Bronchial epithelial cell (primary cell): ENCODE measurements at places on chromosomes 1 and 21. TPM values are rescaled to one million over a fixed set of nuclear protein-coding genes. Genes with fewer than 3 reads are reported as not detected.

CLCA4 gene
- 12.1 and 45.8 TPM in 2 replicates for total RNA-seq

CFHR3 gene
- total RNA-seq = not detected in 2 replicates

NFASC gene
- total RNA-seq = 0.53 and 1.0 TPM in 2 replicates

MYCL gene
- 5.5 and 7.9 TPM in 2 replicates for total RNA-seq

PER3 gene
- total RNA-seq = 4.5 and 6.8 TPM in 2 replicates

HAO2 gene
- total RNA-seq = 0.13 TPM in 1 of 2 replicates, not detected in the other

GRCh38 chr1:73909043-73909562 lies 288.9 kb downstream of the LRRIQ3 start:
- DNase-seq = no peak

DNA sequence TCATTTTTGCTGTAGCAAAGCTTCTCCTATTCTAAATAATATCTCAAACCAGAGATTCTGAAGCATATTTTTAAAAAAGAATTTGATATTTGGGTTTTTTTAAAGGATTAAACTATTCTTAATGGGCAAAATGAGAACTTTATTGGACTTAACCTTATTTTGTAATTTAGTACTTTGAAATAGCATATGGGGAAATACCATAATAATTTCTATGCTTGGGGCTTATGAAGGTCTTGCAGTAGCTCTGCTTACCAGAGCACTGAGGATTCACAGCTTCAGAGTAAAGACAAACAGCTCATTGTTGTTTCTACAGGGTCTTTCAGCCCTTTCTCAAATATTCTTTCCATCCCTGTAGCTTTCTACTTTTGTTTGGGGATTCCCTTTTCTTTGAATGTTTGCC lies 111.2 kb upstream of the ZNF648 start:
- no peak for DNase-seq

DNA sequence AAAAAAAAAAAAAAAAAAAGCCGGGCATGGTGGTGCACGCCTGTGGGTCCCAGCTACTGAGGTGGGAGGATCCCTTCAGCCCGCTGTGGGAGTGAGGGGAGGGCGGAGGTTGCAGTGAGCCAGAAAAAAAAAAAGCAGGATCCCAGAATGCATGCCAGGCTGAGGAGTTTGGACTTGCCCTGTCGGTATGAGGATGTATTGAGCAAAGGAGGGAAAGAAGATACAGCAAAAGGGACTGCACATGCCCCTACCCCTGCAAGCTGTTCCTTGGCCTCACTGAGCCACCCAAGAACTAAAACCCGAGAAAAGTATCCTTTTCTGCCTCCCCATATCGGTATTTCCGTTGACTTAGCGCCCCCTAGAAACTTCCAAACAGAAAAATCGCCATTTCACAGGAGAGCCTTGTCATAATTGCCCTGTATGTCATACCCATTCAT lies 1.3 kb upstream of the GPATCH4 start:
- DNase-seq = peak; percentile 88

- DNase-seq = no peak
Measured at GRCh38 chr1:55364216-55364615, 149.1 kb upstream of the USP24 start.
